ENCODE measurements at places on chromosomes 1 and 21.

DNA sequence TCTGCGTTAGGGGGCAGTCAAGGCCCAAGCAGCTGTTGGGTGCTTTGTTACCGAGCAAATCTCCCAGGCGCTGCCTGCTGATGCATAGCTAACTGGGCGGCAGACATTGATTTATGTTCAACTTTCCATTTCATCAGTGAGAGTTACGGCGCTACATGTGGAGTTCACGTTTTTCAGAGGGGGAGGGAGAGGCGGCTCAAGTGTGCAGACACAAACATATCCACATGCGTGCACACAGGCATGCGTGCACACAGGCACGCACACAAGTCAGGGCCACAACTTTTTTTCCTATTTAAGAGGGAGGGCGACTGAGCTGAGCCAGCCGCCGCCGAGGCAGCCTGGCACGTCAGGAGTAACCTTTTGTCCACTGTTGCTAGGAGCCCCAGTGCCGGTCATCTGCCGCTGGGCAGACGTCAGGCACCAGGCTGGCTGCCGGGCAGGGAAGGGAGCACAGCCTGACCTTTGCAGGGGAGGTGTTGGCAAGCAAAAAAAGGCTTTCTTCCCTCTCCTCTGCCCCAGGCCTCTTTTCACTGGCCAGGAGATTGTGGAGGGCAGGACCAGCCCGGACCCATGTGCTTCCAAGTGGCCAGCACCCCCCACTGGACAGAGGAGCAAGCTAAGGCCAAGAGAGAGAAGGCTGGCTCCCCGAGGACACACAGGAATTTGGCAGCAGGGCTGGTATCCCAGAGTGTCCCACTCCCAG lies 73.3 kb downstream of the MRPL37 start:
- DNase-seq = peak; percentile 93

- DNase-seq = no peak
Observed at GRCh38 chr1:157584503-157584902, 13.4 kb downstream of the FCRL4 start.

- DNase-seq = peak; percentile 93
Observed at GRCh38 chr1:28648008-28648473, 359 bp upstream of the RNU11 start.

DNA sequence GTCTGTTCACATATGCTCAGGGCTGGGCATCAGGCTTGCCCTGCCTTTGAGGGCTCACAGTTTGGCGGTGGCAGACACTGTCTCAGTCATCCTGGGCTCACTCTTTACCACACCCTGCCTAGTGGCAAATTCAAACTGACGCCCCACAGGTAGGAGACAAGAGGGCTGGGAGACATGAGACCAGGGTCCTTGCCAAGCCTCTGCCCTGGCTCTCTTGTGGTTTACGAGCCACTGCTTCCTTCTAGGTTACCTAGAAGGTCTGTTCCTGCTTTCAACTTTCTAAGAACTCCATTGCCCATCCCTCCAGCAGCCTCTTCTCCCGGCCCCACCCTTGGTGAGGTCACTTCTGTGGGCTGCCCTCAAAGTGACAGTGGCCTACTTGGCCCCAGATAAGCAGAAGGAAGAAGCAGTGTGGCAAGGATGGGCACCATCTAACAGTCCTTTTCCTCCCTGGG lies 10.5 kb downstream of the KIF21B start:
- DNase-seq = no peak

DNA sequence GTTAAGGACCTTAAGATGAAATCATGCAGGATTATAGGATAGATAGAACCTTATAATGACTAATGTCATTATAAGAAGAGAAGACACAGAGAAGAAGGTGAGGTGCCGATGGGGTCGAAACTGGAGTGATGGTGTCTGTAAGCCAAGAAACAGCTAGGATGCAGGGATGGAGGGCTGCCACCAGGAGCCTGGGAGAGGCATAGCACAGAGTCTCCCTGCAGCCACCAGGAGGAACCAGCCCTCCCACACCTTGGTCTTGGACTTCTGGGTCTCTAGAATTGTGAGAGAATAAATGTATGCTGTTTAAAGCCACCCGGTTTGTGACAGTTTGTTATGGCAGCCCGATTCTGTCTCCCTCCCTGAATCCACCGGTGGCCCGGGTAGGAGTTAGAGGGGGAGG lies 337.2 kb upstream of the AJAP1 start:
- DNase-seq = no peak

- DNase-seq = peak; percentile 75
Observed at GRCh38 chr1:173411835-173412742, 65.0 kb upstream of the PRDX6 start.

- no peak for DNase-seq
Observed at GRCh38 chr1:66445492-66446181, 88.3 kb upstream of the SGIP1 start.

GRCh38 chr1:218667781-218668516 lies 322.8 kb downstream of the TGFB2 start:
- DNase-seq = no peak

- DNase-seq = no peak
Observed at GRCh38 chr1:3034728-3035562, 13.7 kb downstream of the ACTRT2 start.

- peak; percentile 86 for DNase-seq
Observed at GRCh38 chr1:222754366-222755139, 17.6 kb downstream of the FAM177B start.

GRCh38 chr1:40032240-40032891 lies 8.2 kb upstream of the CAP1 start:
- DNase-seq = peak; percentile 63

DNA sequence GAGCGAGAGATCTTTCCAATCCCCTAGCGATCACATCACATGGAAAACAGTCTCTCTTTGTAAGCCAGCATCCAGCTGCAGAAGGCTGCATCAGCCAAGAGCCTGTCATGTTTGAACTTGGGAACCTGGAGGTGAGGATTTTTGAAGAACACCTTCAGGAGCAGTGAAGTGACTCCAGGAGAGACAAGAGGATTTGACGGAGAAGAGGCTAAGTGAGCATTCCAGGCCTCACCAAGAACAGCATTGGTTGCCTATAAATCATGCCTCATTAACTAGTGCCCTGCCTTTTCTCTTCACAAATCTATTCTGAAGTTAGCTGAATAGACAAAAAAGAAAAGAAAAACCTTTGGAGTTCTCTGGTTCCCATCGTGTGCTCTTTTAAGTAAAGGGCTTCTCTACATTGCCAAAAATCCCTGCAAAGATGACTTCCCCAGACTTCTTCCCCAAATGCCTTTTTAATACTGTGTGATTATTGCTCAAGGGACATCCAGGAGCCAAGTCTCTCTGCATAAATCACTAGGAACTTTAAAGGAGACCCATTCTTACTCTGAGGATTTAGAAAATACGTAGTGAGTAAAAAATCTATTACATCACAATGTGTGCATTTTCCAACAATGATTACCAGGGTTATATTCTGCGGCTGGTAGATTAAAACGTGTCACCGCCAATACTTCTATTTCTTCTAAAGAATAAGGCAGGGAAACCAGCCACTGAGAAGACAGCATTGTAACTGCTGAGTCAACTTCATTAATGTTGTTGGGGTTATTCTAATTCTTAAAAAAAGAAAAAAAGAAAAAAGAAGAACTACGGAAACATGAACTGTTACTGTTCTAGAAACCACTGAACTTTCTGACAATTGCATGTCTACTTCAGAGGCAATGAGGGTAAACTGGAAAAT lies 95.2 kb downstream of the KIF14 start:
- peak; percentile 75 for DNase-seq

GRCh38 chr1:214008347-214008746 lies 20.6 kb downstream of the PROX1 start:
- DNase-seq = no peak

GRCh38 chr1:204996981-204997380 lies 46.0 kb upstream of the CNTN2 start:
- no peak for DNase-seq

DNA sequence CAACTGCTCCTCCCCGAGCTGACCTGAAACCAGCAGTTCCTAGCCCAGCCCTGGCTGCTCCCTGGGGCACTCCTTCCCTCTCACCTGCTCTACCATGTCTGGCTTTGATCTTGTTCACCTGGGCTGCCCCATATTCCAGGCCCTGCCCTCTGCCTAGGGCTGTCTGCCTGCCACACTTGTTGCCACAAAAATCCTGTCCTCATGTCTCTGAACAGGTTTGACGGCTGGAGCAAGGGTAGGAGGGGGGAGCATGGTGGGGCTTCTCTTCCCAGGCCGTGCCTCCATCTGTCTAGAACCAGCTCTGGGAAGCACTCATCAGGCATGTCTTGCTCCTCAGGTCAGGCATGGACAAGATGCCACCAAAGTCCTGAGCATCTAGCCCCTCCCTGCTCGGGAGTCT lies 44.3 kb upstream of the WNT2B start:
- no peak for DNase-seq

- peak; percentile 88 for DNase-seq
Observed at GRCh38 chr1:221035662-221036153, 156.5 kb downstream of the HLX start.

GRCh38 chr1:171794085-171794484 lies 12.6 kb downstream of the METTL13 start:
- DNase-seq = peak; percentile 87

- no peak for DNase-seq
Observed at GRCh38 chr1:4430406-4431365, 223.7 kb upstream of the AJAP1 start.

- peak; percentile 80 for DNase-seq
Observed at GRCh38 chr1:26280333-26281042, 602 bp downstream of the SH3BGRL3 start.

- no peak for DNase-seq
Observed at GRCh38 chr21:46347203-46347550, 23.2 kb downstream of the PCNT start.

DNA sequence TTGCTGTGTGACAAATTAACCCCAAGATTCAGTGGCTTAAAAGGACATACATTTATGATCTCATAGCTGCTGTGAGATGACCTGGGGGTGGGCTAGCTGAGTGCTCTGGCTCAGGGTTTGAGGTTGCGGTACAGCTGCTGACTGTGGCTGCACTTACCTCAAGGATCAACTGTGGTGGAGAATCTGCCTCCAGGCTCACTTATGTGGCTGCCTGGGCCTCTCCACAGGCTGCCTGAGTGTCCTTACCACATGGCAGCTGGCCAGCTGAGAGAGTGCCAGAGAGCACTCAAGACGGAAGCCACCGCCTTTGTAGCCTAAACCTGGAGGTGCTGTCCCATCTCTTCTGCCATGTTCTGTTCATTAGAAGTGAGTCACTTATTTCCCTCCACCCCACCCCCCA lies 5.7 kb downstream of the LRRC71 start:
- DNase-seq = peak; percentile 90

DNA sequence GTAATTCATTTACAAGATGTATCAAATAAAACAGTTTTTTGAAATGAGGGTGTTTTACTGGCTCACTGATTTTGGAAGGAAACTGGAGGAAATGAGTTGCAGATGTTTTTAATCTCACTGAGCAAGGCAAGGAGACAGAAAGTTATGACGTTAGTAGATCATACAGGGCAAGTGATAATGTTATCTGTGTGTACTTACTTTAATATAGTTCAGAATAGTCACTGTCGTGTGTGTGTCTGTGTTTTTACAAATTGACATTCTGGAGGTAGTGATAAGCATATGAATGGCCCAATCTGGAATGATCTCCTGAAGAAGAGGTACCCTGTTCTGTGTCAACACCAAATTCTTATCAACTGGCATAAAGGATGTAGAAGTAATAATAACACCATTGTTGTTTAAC lies 1.9 kb upstream of the GBP4 start:
- DNase-seq = peak; percentile 74

DNA sequence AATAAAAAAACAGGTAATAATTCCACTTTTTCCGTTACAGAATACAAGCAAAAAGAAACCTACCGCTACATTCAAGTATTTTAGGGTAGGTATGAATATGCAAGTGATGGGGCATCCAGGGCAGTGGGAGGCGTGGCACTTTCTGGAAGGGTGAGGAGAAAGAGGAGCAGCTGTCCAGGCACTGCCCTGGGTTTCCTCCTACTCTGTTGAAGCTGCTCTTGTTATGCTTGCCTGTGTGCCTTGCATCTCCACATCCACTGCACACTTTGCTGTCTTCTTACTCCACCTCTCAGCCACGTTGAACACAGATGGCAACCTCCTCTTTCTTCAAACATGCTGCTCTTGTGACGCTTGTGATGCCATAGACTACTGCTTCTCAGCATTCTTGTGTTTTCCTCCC lies 83.2 kb downstream of the RPE65 start:
- DNase-seq = no peak

GRCh38 chr1:234148816-234149215 lies 224.4 kb upstream of the COA6 start:
- DNase-seq = no peak

GRCh38 chr1:27413004-27413403 lies 20.6 kb downstream of the GPR3 start:
- no peak for DNase-seq

GRCh38 chr21:44955798-44956175 lies 16.0 kb downstream of the SLX9 start:
- no peak for DNase-seq

DNA sequence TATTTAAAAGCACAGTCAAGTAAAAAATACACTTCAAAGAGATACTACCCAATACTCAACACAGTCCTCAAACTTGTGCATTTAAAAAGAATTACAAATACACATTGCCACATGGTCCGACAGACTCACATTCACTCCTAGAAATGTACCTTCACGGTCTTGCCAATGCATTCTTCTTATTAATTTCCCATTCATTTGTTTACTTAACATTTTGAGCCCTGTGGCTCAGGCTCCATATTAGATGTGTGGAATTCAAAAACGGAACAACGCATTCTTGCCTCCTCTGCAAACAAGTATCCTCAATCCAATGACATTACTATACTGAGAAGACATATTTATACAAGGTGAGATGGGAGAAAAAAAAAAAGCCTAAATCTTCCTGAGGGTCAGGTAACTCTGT lies 2.5 kb upstream of the DUSP23 start:
- DNase-seq = no peak

GRCh38 chr1:19055001-19055400 lies 98.5 kb upstream of the IFFO2 start:
- no peak for DNase-seq

GRCh38 chr1:37549341-37549740 lies 4.8 kb downstream of the SNIP1 start:
- DNase-seq = no peak

DNA sequence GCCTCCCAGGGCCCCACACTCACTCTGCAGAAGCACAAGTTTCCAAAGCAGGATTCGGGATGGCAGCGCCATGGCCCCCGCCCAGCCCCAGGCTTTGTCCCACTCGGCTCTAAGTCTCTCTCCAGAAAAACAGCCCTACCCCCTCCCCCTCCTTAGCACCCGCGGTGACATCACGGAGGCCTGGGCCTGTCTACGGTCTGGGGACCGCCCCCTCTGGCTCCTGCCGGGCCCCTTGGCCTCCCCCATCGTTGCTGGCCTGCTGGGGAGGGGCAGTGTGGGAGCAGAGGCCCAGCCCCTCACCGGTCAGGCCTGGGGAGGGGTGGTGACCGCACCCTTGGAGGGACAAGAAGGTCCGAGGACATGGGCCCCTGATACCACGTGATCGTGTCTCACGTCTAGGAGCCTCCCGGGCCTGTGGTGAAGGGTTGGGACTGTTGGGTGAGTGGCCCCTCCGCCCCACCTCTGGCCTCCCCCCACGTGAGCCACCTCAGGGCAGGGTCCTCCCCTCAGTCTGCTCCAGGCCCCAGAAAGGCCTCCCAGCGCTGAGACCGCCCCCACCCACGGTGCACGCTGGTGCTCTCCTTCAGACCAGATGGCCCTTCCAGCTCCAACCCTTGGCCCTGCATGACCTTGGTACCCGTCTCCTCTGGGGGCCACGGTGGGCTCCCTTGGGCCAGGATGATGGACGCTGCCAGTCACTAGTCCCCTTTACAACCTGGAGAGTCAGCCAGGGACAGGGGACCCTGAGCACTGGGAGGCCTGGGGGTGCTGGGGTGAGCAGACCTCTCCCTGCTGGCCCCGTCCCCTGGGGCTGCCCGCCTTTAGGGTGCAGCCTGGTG lies at the start of gene MXRA8:
TSS of gene MXRA8 (minus strand) at position 123 of the 839 bp plus-strand sequence. CDS start at position 72, 51 bp downstream.
- peak; percentile 94 for DNase-seq

Data from fibroblast of skin of right biceps (primary cell).